ENCODE measurements at places on chromosomes 1 and 21. TPM values are rescaled to one million over a fixed set of nuclear protein-coding genes. Genes with fewer than 3 reads are reported as not detected.

DNA sequence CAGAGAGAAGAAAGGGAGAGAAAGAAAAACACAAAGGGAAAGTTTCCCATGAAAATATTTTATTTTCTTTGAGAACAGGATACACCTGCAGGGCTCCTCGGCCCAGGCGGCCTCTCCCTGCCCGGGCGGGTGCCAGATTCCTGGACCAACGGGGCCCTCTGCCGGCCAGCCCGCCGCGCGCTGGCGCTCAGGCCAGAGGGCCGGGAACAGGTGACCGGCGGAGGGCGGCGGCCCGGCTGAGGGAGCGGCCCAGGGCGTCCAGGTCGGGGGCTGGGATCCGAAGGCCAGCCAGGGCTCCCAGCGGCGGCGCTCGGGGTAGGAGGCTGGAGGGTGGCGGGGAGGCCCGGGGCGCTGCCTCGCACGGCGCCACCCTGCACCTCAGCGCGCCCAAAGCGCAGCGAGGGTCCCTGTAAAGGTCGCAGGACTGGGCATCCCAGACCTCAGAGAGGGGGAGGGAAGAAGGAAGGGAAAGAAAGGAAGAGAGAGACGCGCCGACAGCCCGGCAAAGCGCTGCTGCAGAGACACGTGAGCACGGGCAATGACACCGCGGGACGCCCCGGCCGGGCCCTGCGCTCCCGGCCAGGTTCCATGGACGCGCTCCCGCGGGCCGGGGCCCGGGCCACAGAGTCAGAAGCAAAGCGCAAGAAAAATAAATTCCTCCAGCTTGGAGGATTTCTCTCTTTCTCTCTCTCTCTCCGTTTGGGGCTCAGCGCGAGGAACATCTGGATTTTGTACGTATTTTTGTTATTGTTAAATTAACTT lies 927 bp downstream of the WNT9A start:
- peak; percentile 84 for ATAC-seq

DNA sequence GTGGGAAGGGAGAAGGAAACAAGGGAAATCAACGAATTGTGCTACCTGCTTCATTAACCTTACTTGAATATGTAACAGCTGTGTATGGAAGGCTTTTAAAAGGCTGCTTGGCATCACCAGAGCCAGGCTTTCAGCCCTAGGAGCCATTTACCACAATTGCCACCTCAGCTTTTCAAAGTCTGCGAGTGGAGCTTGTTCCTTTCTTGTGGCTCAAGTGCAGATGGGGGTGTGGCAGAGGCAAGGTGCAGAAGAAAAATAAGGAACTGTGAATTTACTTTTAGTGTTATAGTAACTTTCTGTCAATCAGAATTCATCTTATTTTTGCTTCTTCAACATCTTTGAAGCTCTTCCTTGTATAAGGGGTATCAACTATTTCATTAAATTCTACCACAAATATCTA lies 17.6 kb downstream of the CLCA2 start:
- ATAC-seq = no peak

- ATAC-seq = no peak
Measured at GRCh38 chr1:98969798-98970490, 34.7 kb downstream of the PLPPR5 start.

DNA sequence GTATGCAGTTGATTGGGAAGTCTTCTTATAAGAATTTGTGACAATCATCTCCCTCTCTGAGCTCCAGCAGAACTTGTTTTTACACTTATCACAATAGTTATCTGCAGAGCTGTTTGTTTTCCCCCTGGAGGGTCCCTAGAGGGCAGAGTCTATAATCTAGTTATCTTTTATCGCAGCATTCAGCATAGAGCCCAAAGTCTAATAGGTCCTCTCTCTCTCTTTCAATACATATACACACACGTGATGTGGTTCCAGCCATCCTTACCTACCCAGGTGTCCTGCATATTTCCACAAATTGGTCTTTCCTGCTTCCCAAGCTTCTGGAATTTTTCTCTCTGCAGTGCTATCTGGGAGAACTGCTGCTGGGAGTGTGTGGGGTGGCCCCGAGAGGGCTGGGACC lies 229.6 kb upstream of the KIAA0040 start:
- ATAC-seq = no peak

DNA sequence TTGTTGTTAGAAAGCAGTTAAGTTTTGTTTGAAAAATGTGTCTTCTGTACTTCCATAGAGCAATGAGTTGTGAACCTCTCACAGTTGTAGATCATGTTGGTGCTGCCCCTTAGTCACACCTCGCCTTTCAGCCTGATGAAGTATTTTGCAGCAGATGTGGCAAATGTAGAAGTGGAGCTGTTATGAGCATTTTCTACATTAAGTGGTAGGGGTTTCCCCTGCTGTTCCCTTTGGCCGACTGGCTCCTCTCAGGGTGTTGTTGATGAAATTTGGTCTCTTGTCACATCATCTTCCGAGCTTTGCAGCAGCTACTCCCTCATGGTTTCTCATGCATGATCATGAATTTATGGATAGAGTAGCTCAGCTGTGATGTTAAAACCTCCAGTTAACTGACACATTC lies 33.6 kb upstream of the DENND1B start:
- no peak for ATAC-seq

DNA sequence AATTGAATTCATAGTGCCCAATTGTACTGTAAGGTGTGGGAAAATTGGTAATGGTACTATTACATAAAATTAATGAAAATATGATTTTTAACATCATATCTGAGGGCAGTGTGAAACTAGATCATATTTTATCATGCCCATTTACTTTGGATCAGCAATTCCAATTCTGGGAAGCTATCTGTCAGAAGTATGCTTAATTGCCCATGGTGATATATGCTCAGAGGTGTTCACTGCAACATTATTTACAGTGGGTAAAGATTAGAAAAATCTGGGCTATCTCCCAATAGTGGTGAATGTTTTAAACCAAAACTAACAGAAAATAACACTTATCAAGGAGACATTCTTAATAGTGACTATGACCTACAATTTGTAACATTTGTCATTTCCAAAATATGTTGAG lies 1260.0 kb downstream of the BRINP3 start:
- ATAC-seq = no peak

GRCh38 chr1:108106775-108107174 lies 93.4 kb downstream of the SLC25A24 start:
- ATAC-seq = no peak

GRCh38 chr1:54339126-54339525 lies 67.1 kb downstream of the SSBP3 start:
- ATAC-seq = no peak

GRCh38 chr1:169031566-169032224 lies 74.8 kb upstream of the ATP1B1 start:
- ATAC-seq = no peak

DNA sequence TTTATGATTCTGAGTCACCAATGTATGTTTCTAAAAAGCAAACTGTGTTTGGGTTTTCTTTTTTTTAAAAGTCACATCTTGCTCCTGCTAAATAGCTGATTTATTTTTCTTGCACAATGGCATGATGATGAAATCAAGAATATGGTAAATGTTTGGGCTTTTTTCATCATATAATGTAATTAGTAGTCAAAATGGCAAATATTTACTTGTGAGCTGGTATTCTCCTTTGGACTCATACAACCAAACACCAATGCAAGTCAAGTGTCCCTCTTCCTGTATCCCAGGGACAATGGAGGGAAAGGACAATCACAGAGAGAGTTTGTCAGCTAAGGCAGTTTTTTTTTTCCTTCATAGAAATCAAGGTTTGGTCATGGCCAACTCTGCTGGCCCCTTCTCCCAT lies 94.6 kb upstream of the RALGPS2 start:
- no peak for ATAC-seq

GRCh38 chr21:45509566-45510465 lies 32.4 kb downstream of the SLC19A1 start:
- ATAC-seq = no peak

- ATAC-seq = no peak
Measured at GRCh38 chr1:118159569-118159968, 25.5 kb downstream of the SPAG17 start.

DNA sequence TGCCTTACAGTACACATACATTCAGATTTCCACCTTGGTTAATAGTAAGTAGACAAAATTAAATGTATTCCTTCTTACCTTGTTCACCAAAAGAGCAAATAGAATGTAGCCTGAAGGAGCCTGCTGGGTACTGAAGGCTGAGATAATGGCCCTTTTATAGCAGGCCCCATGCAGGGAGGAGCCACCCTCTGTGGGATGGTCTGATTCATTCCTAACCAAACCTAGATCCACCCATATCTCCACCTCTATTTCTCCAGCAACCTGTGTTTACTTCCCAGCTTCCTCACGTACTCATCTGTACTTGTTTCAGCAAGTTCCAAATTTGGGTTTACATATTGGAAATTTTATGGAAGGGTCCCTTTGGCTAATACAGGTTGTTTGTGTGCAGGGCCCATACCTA lies at the start of gene FLG:
TSS of gene FLG (minus strand) at position 129 of the 400 bp plus-strand sequence. CDS start 9,783 bp downstream, outside the sequence.
- ATAC-seq = peak; percentile 74

GRCh38 chr1:76239470-76239918 lies 164.9 kb downstream of the ST6GALNAC3 start:
- no peak for ATAC-seq

DNA sequence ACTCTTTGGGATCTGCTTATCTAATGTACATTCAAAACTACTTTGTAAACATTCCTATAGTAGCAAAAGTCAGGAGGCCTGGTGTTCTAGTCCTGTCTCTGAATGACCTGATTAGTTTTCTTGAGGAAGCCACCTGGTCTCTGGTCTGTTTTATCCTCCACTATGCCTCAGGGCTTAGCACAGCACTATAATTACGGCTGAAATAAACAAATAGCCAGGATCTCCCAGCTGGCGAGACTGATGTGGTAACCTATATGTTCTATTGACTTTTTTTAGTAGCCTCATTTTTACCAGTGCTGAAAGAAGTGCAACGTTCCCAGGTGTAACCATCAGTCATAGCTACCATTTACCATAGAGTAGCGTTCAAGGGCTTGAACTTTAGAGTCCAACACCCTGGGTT lies 24.2 kb upstream of the RPL11 start:
- ATAC-seq = no peak

- no peak for ATAC-seq
Measured at GRCh38 chr1:244710474-244711062, 57.6 kb downstream of the DESI2 start.

- peak; percentile 21 for ATAC-seq
Measured at GRCh38 chr1:30744060-30744756, 13.4 kb downstream of the LAPTM5 start.

DNA sequence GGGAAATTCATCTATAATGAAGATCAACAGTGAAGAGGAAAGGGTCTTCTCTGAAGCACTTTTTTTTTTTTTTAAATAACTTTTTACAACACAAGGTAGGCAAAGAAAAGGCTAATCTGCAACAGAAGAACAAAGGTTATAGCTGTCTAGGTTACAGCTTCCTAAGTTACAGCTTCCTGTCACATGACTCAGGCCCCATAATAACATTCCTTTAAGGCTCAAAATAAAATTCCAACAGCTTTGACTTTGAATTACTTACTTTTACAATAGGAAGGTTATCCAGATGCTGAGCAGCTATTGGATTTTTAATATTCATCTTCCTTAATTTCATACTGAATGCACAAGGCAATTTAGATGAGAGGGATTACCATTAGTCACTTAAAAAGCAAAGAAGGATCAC lies 40.4 kb upstream of the TMEM61 start:
- ATAC-seq = no peak

DNA sequence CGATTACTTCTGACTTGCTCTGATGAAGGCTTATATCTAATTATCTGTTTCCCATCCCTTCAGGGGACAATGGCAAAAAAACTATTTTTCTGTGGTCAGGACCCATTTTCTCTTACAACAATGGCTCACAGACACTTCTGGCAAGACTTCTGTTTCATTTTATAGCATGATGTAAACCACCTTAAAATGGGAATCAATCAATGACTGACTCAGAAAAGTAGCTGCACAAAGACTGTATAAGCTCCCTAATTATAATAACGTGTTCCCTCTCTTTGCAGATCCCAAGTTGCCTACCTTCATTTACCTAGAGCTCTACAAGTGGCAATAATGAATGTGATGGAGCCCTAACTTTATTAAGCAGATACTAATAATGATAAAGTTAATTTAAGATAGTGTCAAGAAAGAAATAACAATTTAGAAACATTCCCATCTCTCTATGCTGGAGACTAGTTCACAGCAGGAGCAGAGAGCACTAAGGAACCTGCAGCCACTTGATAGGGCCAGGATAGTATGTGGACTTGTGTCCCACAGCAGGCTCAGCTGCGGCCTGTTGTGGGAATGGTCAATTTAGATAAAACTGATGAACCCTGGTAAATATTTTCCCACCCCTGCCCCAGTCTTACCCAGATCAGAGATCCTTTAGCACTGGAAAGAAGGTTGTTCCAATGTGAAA lies 538 bp downstream of the GBP2 start:
- peak; percentile 52 for ATAC-seq

GRCh38 chr1:101595881-101596374 lies 359.1 kb downstream of the S1PR1 start:
- no peak for ATAC-seq

GRCh38 chr1:30345491-30346130 lies 377.8 kb downstream of the MATN1 start:
- ATAC-seq = no peak

DNA sequence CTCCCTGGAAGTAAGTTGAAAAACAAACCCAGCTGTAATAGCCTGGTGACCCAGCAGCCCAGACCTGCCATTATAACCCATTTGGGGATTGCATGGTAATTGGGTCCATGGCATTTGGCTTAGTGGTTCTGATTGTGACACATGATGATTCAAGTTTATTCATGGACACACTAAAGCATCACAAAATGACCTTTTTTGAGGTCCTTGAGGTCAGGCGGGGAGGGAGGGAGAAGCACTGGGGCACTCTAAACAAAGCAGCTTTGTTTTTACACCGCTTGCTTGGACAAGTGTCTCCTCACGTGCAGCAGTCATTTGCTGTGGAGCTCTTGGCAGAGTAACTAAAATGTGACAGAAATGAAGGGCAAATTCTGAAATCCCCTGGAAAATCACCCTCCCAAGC lies 241.0 kb upstream of the SGIP1 start:
- no peak for ATAC-seq

- no peak for ATAC-seq
Measured at GRCh38 chr1:179241530-179242097, 12.1 kb upstream of the ABL2 start.

DNA sequence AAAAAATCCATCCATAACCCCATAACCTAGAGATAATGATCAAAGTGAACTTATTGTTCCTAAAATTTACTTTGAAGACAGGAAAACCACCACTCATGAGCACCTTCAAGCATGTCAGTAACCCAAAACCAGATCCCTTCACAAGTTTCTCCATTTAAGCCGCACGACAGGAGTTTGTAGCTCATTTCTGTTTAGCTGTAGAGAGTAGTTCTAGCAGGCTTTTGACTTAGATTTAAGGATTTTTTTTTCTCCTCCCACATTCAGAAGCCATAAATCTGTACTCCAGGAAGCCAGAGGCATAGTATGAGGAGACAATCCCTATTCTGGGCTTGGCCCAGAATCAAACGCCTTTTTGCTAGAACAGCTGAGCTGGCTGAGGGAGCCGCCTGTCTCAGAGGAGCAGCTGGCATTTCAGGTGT lies 25.6 kb downstream of the TOMM20 start:
- ATAC-seq = peak; percentile 74

The DMRTA2 gene
- 1.7 TPM for total RNA-seq

The AK5 gene
- not detected for total RNA-seq

The LCE1A gene
- total RNA-seq = not detected

The SPRR2B gene
- 27.1 TPM for total RNA-seq

The AGL gene
- 17.4 TPM for total RNA-seq

The ORC1 gene
- 5.7 TPM for total RNA-seq

The HPCAL4 gene
- total RNA-seq = not detected

The FTCD gene
- 0.36 TPM for total RNA-seq

The CGN gene
- 9.3 TPM for total RNA-seq

The CDC20 gene
- total RNA-seq = 76.2 TPM

Data from esophagus mucosa (tissue), 1 donor.